CD4-positive, alpha-beta T cell treated with Interferon alpha-2 for 1 hour (primary cell): ENCODE measurements at places on chromosomes 7 and 10.

- no peak for DNase-seq
Measured at GRCh38 chr10:43135656-43136055, 2.6 kb upstream of the CSGALNACT2 start.

- DNase-seq = no peak
Measured at GRCh38 chr10:29057822-29058331, 231.0 kb upstream of the LYZL1 start.

DNA sequence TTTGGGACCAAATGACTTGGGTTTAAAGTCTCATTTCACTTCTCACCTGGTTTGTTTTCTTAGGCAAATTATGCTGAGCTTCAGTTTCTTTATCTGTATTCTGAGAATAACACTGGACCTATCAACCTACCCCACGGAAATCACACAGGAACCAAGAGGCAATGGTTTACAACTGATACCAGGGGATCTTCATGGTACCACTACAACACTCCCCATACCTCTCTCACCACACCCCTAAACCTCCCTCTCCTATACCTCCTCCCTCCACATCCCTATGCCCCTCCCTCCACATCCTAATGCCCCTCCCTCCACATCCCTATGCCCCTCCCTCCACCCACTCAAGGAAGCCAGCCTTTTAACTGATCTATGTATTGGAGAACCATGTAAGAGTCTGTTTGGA, 9.9 kb downstream of the FAM204A start:
- no peak for DNase-seq

DNA sequence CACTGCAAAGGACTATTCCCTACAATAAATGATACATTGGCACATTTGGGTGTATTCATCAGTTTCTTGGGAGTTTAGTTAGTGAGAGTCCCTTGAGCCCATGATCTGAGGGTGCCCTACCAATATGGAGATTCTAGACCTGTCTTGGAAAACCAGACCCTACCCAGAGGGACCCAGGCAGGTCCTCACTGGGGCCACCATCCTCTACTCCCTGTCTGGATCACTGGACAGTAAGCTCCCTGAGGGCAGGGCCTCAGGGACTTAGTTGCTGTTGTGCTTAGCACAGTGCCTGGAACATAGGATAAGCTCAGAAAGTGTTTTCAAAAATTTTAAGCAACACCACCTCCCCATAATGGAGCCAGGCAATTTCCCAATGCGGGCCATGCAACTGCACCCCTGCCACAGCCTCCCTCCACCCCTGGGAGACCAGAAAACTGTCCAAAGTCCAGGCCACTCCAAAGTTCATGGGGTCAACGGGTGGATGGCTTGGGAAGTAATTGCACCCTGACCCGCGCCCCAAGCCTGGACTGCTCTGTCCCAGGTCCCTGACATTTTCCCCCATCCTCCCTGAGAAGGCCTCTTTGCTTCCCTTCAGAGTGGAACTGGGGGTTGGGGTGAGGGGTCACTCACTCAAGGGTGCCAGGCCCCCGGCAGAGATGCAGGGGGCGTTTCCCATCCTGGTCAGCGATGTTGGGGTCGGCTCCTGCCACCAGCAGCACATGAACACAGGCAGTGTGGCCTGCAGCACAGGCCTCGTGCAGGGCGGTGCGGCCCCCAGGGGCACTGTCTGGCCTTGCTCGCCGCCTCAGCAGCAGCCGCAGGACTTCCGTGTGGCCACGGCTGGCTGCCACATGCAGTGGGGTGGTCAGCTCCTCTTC, 1.0 kb downstream of the ASB10 start:
- no peak for DNase-seq

GRCh38 chr10:98446661-98447221, at the start of gene HPS1:
Gene HPS1 (minus strand): TSS chr10:98446935. CDS start chr10:98443240, 3,695 bp downstream.
- peak; percentile 81 for DNase-seq

DNA sequence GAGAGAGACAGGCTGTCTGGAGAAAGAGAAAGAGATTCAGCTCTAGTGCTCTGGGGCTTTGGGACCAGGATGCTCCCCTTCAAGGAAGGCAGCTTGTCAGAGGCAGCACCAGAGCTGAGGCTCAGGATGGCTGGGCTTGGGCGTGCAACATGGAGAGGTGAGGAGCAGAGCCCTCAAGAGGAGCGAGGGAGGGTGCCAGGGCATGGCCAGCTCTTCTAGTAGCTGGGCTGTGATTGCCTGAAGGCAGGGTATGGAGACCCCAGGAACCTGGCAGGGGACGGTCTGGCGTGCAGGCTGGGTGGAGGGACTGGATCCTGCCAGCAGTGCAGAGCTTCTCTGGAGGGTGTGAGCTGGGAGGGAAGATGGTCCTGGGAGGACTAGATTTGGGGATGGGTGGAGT, 40.2 kb downstream of the ANTXRL start:
- DNase-seq = no peak

- DNase-seq = no peak
Measured at GRCh38 chr7:106795877-106796231, 69.2 kb upstream of the PIK3CG start.

DNA sequence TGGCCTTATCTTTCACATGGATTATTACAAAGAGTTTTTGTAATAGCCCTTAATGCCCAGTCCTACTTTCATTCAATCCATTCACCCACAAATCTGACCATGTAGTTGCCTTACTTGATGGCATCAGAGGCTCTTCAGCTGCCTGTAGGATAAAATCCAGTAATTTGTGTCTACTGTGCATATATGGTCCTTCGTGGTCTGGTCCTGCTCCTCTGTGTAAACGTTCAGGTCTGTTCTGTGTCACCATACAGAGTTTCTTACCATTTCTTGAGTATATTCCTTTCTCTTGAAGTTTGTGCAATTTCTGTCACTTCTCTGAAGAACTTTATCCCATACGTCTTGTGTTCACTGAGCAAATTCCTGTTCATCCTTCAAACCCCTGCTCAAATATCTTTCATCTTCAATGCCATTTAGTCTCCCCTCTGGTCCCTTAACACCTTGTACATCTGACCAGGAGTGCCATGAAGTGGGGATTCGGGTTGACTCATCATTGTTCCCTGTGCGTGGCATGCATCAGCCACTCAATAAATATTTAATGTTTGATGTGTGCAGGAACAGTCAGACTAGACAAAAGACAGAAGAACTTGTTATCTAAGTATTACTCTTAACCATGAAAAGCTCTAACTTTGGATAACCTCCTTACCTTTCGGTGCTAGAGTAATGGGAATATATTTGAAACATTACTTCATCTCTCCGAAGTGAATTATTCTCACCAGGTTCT, 98.6 kb upstream of the RPA3 start:
- DNase-seq = no peak

DNA sequence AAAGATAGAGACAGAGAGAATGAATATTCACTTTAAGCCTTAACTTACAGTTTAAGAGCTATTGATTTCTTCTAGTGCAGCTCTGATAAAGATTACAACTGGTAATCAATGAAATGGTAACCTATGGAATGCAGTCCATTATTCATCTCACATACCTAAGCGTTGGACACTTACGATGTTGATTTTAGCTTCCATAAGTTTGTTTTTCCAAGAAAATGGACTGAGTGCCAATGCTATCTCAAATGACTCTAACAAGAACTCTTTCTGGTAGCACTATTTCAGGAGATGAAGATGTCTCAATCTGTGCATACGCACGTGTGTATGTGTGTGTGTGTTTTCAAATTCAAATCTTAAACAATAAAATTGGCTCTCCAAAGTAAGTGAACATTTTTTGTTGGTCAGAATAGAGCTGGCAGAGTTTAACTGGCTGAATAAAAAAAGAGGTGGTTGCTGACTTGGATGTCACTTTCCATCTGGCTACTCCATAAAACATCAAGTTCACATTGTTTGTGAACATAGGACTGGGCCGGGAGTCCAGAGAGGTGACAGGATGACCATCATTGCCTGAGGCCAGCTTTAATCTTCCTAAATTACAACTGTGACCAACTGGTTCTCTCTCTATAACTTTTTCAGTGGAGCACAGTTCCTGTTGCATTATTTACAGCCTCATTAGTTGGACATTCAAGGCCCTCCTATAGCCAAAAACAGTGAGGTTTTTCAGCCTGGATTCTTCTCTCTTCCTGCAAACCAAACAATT, 106.9 kb upstream of the CSTF2T start:
- no peak for DNase-seq

GRCh38 chr7:35380739-35381224, 126.9 kb upstream of the TBX20 start:
- DNase-seq = peak; percentile 3

DNA sequence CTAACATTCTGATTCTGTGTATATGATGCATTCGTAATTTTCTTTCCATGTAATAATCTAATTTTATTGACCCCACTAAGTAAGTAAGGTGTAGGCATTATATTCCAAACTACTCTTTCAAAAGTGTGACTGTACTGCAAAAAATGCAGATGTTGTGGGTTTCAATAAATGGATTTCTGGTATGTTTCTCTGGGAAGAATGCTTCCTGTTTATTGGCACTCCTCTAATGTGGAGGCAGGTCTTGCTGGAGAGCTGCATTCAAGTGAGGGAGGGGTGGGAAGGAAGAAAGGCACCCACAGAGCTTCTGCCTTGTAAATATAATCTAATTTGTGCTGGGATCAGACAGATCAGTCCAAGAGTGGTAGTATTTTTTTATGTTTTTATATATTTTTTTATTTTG, 23.9 kb downstream of the ST7 start:
- DNase-seq = no peak

DNA sequence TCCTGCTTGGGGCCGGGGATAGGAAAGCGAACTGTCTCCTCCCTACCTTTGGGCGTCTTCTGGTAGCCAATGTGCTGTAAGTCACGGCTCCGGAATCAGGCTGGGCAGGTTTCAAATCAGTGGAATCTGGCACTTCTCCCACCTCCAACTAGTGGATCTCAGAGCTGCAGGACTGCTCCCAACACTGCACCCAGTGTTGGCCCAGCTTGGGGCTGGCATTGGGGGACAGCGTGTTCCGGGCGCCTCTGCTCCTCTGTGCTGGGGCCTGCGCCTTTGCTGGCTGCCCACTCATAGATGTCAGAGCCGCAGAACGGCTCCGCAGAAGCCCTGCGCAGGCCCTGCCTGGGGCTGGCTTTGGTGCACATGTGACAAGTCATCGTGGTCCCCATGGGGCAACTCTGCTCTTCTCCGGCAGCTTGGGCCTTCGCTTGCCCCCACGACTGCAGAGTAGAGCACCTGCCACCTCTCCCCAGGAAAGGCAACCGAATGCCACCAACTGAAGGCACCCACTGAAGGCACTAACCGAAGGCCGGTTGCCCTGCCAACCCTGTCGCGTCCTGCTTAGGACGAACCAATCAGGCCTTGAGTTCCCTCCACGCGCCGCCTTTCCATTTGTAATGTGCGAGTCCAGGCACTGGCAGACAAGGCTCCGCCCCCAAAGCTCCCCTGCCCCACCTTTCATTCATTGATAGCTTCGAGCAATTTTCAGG, 85.5 kb upstream of the ABI1 start:
- DNase-seq = no peak

- DNase-seq = no peak
Measured at GRCh38 chr10:104020020-104020419, 53.1 kb downstream of the SLK start.

- DNase-seq = no peak
Measured at GRCh38 chr10:99329554-99330346, 594 bp downstream of the CNNM1 start.

GRCh38 chr10:132407243-132407746, 10.3 kb downstream of the PWWP2B start:
- no peak for DNase-seq

DNA sequence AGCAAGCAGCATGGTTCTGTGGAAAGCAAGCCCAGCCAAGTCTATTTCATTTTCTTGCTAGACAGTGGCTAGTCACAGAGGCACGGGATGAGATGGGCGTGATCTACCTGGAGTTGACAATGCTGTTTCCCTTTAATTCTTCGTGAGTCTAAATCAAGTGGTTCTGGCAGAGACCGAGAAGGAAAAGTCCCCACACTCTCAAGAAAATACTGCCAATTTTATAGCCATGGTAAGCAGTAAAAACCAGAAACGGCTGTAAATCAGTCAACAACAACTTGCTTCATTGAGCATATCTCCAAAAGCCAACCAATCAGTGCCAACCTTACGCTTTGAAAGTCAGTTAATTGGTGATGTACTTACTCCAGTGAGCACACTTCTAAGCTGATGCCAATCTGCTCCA, 223.4 kb downstream of the SEC23IP start:
- no peak for DNase-seq

DNA sequence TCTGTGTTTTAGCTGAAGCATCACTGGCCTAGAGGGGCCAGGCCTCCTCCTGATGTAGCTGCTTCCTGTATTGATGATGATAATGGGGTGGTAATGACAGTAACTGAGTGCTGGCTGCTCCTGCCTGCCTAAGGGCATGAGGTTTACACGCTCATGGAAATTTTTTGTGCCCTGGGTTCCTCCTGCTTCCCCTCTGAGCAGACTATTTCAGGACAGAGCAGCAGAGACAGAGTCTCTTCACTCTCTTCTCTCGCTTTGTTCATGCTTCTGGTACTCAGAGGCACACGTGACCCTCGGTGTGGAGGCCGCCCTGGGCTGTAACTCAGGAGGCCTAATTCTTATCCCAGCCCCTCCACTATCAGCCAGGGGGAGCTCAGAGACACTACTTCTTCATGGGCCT, 27.9 kb downstream of the LRRC20 start:
- DNase-seq = no peak

GRCh38 chr7:79008786-79009185, 444.7 kb downstream of the MAGI2 start:
- DNase-seq = no peak

DNA sequence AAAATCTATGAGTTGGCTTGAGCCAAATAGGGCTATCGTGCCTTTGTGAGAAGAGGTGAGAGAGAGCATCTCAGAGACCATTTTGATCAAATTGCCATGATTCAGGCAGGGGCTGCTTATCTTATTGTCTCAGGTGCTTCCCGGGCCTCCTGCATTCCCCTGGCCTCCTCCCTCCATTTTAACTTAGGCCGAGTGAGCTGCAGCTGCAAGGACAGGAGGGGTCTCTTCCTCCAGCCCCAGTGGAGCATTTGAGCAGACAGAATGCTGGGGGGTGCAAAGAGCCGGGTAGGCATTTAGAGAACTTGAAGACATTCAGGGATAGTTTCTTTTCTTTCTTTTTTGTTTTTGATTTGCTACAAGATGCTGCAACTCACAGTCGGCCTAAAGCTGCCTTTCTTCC, 59.0 kb downstream of the BUB3 start:
- DNase-seq = no peak

GRCh38 chr10:86234107-86234506, 132.5 kb downstream of the GRID1 start:
- DNase-seq = no peak

- DNase-seq = no peak
Measured at GRCh38 chr10:2223548-2224320, 486.4 kb upstream of the ADARB2 start.

DNA sequence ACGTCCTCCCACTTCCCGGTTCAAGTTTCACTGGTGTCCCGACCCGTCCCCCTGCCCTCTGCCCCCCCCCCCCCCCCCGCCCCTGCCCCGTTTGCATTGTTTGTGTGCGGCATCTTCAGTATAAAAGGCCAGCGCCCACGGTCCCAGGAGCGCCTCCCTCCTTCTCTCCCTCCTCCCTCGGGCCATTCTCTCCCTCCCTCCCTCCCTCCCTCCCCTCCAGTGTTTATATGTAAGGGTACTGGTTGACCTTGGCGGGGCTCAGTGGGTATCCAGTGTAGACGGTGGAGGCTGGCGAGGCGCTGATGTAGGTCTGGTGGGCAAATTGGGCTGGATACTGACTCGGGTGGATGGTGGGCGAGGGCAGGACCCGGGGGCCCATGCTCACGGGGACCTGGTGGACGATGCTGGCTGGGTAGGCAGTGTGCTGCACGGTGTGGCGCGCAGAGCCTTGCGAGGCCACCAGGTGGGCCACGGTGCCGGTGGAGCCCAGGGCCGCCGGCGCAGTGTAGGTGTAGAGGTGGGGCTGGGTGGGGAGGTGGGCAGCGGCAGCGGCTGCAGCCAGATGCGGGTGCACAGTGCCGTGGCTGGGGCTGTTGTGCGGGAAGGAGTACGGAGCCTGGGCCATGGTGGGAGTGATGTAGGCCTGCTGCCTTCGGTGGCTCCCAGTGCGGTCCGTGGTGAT, 49.4 kb downstream of the CLEC2L start:
- DNase-seq = no peak
